Cardiac fibroblast (primary cell): ENCODE measurements at places on chromosomes 16 and 17.

GRCh38 chr16:56298116-56298515 is 106.8 kb downstream of the GNAO1 start:
- no peak for DNase-seq

GRCh38 chr17:12342161-12342560 is 321.5 kb downstream of the MAP2K4 start:
- no peak for DNase-seq

DNA sequence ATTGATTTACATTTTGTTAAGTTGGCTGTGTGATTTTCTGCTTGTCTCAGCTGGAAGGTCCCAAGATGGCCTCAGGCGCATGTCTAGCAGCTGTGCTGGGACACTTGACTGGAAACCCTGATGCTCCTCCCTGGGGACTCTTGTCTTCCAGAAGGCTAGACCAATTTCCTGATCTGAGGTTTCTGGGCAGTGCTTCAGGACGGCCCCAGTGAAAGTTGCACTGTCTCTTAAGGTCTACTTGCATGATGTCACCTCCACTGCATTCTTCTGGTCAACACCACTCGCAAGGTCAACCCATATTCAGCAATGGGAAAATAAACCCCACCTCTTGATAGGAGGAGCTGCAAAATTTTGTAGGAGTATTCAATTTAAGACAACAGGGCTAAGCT is 116.0 kb downstream of the SALL1 start:
- no peak for DNase-seq

DNA sequence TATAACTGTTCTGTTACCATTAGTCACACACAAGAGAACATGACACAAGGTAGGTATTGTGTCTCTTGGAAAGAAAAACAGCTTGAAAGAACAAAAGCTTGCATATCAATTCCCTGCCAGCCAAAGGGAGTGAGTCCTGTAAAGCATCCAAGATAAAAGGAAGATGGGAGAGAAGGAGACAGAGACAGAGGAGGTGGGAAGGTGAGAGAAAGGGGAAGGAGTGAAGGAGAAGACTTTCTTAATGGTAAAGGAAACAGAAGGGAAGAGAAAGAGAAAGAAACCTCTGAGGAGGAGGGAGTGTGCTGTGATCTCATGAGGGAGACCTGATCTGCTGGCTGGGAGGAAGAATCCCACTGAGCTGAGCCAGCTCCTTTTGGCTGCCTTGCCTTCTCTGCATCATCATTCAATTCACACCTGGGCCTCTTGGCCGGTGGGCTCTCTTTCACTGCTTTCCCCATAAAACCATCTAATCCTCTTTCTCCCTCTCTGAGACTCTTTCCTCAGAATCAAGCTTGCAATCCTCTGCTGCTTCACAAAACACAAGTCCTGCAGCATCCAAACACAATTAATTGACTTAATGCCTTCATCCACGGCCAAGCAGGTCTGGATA is 271.6 kb downstream of the ABCC12 start:
- no peak for DNase-seq

- no peak for DNase-seq
Measured at GRCh38 chr17:8155231-8155995, 3.2 kb upstream of the PER1 start.

- no peak for DNase-seq
Measured at GRCh38 chr17:30543456-30543855, 66.2 kb downstream of the GOSR1 start.

GRCh38 chr17:7307686-7308624 is 527 bp downstream of the EIF5A start:
- DNase-seq = peak; percentile 37

- no peak for DNase-seq
Measured at GRCh38 chr17:17623904-17624303, 32.4 kb upstream of the PEMT start.

GRCh38 chr17:38447502-38448085 is 19.3 kb downstream of the ARHGAP23 start:
- DNase-seq = no peak

- no peak for DNase-seq
Measured at GRCh38 chr17:74822335-74822938, 37.2 kb downstream of the GRIN2C start.

GRCh38 chr16:17370223-17370707 is 100.5 kb downstream of the XYLT1 start:
- DNase-seq = no peak

GRCh38 chr17:51463353-51463752 is 203.0 kb downstream of the UTP18 start:
- no peak for DNase-seq

- DNase-seq = no peak
Measured at GRCh38 chr17:80529104-80529903, 15.3 kb upstream of the RPTOR start.

DNA sequence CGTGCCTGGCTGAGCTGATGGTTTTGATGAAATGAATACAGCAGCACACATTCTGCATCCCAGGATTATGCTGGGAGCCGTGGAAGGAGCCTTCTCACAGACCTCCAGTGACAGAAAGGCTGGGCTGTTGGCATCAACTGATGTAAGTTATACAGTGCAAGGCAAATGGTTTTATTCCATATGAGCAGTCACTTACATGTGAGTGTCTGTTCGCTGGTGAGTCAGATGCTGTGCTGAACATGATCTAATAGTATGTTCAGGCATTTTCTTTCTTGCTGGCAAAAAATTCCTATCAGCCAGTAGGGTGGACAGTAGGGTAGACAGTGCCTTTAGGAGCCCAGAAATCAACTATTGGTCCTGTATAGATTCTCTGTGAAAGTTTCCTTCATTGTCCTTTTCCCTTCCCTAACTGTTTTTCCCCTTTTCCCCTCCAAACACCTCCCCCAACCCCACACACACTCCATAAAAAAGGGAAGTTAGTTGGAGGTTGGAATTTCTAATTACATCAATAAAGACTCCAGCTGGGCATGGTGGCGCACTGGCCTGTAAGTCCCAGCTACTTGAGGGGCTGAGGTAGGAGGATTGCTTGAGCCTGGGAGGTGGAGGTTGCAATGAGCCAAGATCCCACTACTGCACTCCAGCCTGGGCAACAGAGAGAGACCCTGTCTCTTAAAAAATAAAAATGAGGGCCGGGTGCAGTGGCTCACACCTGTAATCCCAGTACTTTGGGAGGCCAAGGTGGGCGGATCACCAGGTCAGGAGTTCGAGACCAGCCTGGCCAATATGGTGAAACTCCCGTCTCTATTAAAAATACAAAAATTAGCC is 36.2 kb downstream of the LDHD start:
- DNase-seq = peak; percentile 17

DNA sequence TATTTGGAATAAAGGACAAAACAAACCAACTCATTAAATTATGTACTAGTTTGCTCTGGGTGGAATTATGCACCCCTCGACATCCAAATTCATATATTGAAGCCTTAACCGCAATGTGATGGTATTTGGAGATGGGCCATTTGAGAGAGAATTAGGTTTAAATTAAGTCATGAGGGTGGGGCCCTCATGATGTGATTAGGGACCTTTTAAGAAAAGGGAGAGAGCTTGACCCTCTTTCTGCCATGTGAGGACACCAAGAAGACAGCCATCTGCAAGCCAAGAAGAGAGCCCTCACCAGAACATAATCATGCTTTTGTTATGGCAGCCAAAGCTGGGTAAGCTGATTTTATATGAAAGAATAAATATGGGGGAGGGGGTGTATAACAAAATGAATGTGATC is 2.0 kb downstream of the C16orf87 start:
- DNase-seq = no peak

GRCh38 chr17:68290268-68290954 is 516 bp downstream of the SLC16A6 start:
- no peak for DNase-seq

- peak; percentile 52 for DNase-seq
Measured at GRCh38 chr17:35907691-35908090, 22.9 kb downstream of the RDM1 start.

DNA sequence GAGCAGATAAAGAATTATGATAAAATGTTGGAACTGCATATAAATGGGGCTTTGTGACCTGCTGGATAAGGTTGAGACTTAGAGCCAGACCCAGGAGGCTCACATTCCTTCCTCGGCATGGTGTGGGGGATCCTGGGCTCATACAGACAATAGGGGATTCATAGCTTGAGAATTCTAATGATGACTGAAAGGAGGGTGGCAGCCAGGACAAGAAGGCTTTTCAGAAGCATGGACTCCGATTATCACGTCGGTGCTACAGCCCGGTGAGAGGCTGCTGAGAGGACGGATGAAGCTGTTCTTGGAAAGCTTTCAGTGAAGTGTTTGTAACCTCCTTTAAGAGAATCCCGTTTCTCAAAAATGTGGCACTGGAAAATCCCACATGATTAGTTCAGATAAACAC is 167.2 kb downstream of the ANKFN1 start:
- DNase-seq = no peak

DNA sequence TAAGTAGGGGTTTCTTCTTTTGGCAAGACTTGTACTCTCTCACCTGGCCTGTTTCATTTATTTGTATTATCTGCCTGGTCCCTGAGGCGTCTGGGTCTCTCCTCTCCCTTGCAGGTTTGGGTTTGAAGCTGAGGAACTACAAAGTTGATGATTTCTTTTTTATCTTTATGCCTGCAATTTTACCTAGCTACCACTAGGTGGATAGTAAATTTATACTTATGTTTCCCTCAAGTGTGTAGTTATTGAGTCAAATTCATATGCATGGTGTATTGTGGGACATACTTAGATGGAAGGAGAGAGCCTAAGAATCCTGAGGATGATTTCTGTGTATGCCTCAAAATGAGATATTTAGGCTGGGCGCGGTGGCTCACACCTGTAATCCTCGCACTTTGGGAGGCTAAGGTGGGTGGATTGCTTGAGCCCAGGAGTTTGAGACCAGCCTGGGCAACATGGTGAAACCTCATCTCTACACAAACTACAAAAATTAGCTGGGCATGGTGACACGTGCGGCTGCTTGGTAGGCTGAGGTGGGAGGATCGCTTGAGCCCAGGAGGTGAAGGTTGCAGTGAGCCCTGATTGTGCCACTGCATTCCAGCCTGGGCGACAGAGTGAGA is 13.6 kb downstream of the TMEM98 start:
- DNase-seq = no peak

GRCh38 chr17:80113033-80113484 is 11.7 kb downstream of the GAA start:
- no peak for DNase-seq

- DNase-seq = no peak
Measured at GRCh38 chr17:78180083-78180482, 6.8 kb downstream of the TK1 start.

DNA sequence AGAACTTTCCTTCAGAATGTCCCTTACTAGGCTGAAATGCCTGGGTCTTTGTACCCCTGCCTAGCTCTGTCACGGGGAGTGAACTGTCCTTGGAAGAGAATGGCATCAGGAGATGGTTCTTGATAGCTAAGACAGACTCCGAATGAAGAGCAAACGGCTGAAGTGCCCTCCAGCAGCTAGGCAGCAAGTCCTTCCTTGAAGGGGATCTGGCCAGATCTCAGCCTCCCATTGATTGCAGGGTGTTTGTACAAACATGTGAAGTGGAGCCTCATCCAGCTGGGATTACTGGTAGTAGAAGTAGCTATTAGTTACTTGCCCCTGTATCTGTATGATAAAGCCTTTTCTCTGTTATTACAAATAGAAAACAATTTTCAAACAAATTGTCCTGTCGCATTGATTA is 30.9 kb downstream of the LRRC36 start:
- no peak for DNase-seq

GRCh38 chr17:1112875-1113274 is 66.9 kb downstream of the ABR start:
- no peak for DNase-seq

DNA sequence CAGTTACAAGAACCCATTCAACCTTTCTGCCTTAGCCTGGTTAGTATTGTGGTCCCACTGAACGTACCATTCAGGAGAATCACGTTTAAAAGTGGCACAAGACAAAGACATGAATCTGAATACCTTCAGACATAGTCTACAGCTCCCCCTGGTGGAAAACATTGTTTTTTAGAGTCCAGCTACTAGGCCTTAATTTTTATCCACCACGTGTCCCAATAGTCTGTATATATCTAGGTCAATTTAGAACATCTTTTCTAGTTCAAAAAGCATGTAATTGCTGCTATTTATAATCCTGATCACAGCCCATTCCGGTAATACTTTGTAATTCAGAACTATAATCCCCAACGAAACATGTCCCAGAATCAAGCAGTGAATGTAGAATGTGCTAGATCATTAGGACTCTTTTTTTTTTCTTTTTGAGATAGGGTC is 13.7 kb upstream of the GUCY2D start:
- peak; percentile 94 for DNase-seq

DNA sequence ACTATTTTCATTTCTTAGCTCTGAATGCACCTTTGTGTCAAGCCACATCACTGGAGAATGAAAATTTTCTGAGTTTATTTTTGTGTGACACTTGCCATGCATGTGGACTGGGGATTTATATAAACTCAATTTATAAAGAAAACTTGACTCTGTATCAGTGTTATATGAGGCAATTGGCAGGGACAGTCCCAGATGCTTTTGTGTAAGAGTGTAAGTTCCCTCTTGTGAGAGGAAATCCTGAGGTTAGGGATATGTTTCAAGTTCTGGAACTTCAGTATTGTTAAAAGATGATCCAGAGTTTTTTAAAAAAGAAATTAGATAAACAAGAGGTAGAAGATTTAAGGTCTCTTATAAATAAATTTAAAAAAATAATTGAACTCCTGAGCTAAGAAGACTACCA is 10.9 kb upstream of the CCL8 start:
- DNase-seq = peak; percentile 63

DNA sequence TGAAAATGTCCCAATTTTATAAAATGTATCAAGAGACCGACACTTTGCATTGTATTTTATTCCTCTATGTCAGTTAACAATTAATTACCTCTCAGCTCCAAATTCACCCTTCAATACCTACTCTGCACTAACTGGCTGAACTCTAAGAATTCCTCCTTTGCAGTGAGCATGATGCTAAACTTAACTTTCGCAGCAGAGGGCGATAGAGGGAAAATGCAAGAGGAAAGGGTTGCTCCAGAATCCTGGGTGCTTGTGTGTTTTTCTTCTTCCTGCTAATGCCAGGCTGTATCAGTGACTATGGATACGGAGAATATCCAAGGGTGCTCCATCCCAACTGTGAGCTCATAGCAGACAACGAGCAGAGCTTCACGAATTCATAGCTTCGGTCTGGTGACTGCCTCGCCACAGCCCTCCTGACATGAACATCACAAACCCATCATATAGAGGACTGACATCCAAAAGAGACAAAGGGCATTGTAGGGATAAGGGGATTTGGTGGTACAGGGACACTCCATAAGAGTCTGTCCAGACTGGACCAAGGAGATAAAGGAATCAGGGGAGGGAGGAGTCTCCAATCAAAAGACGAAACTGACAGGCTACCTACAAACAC is 172.9 kb downstream of the STX8 start:
- DNase-seq = peak; percentile 62

DNA sequence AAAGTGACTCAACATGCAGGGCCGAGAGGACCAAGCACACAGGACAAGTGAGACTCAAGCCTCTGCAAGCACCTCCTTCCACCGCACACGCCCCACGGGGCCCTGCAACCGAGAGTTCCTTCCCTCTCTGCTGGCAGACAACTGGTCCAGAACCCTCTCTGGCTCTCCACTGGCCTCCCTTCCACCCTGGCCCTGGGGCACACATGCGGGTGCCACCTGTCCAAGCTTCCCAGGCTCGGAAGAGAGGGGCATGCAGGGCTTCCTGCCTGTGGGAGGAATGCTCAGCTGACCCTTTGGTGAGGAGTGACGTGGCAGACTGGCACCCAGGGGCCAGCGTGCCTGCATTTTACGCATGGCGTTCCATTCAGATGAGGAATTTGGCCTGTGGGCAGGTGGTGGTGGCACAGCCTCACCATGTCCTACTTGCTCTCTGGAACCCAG is 59.8 kb downstream of the PIPOX start:
- no peak for DNase-seq
